Spleen (tissue), 13 donors: ENCODE measurements at places on chromosomes 2 and 18. TPM values are rescaled to one million over a fixed set of nuclear protein-coding genes. Genes with fewer than 3 reads are reported as not detected.

GRCh38 chr18:69399253-69399652, 1.4 kb upstream of the DOK6 start:
- DNase-seq, result no peak
- peaks cover 36% of the 10 kb centered on the region for H3K27me3 ChIP-seq
- no peak overlapping the region for H3K27ac ChIP-seq
- H3K4me3 ChIP-seq, result no peak overlapping the region
- H3K4me1 ChIP-seq, result no peaks in the 10 kb centered on the region
- no peaks in the 10 kb centered on the region for H3K36me3 ChIP-seq

- H3K36me3 ChIP-seq, result no peaks in the 10 kb centered on the region
- H3K27me3 ChIP-seq, result no peaks in the 10 kb centered on the region
- H3K4me1 ChIP-seq, result no peaks in the 10 kb centered on the region
- H3K4me3 ChIP-seq, result no peak overlapping the region
- no peak for DNase-seq
Observed at GRCh38 chr18:51897884-51898283, 442.1 kb upstream of the DCC start.

The GPAT2 gene
- total RNA-seq, result 12.5 TPM

DNA sequence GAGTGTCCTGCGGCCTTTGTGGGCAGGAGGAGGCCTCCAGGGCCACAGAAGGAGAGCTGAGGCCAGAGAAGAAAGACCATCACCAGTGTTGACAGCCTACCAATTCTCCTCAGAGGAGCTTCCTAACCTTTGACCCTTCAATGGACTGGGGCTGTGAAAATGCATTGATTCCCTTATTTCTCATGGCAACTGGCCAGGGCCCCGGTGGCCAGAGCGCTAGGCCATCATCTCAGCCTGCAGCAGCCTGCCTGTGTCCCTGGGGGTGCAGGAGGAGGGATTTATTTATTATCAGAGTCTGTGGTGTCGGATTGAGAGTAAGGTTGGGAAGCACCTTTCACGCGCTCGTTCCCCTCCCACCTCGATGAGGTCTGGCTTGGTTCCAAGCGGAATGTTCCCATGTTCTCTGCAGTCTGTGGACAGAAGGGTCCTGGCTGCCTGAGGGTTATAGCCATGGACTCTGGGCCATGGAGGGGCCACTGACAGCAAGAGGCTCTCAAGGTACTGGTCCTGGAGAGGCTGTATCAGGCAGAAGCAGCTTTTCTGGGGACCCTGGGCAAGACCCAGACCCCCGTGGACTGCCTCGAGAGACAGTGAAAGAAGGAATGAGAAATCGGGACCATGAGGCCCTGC, 53.8 kb downstream of the CYP27C1 start:
- no peak overlapping the region for H3K4me3 ChIP-seq
- no peaks in the 10 kb centered on the region for H3K4me1 ChIP-seq

The SCYGR4 gene
- total RNA-seq, result not detected

DNA sequence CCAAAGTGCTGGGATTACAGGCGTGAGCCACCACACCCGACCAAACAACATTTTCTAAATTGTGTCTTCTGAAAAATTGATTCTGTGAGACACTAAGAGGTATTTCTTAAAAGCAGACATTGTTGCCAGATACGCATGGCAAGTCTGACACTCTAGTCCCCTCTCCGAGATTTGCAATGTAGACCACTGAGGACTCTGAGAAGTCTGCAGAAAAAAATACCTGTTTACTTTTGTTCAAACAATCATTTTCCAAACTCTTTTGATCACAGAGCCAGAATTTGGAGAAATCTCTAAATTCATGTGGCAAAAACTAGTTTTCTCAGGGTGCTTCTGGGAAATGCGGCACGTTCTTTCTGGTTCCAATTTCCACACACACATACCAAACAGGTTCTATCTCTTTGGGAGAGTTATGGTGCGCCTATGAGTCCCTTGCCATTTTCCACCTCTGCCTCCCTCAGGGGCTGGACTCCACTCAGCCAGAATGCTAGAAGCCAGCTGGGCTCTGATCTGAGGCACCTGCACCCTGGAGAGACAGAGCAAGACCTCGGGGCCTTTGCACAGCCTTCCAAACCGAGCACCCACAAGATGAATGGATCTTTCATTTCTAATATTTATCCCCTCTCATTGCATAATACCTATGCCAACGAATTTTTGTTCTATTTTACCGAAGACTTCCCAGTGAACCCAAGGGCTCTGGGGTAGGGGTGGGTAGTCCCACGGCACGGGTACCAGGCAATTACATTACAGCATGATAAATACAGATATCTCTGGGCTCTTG, 152.7 kb downstream of the MYCN start:
- no peaks in the 10 kb centered on the region for H3K4me1 ChIP-seq
- no peaks in the 10 kb centered on the region for H3K27me3 ChIP-seq
- H3K27ac ChIP-seq, result no peak overlapping the region
- H3K36me3 ChIP-seq, result no peaks in the 10 kb centered on the region
- no peak for DNase-seq

The CIB4 gene
- not detected for total RNA-seq

DNA sequence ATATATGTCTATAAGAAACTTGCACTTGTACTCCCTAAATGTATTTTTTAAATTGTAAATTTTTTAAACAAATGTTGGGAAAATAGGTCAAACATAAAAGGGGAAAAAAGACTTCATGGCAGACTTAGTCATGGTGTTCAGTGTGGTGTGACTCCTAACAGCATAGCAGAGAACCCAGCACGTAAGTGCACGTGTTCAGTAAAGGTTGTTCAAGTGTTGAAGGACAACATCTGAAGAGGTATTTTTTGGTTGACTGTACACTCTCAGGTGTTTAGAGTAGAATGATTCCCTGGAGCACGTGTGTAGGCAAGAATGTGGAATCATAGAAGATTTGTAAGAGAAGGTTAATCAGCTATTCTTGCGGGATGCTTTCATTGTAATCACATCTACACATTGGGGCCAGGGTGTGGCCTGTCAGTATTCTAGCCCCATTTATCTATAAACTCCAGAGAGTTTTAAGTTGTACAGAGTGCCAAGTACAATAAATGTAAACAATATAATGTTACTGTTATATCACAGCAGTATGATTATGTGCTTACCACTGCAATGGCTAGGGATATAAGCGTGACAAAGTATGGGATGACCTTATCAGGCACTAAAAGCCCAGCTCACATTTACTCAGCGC, 106.8 kb downstream of the CRIM1 start:
- H3K4me3 ChIP-seq, result no peak overlapping the region
- DNase-seq, result no peak
- peak overlapping the region; percentile 12 for H3K27ac ChIP-seq
- no peaks in the 10 kb centered on the region for H3K27me3 ChIP-seq
- H3K4me1 ChIP-seq, result peaks cover 27% of the 10 kb centered on the region
- no peaks in the 10 kb centered on the region for H3K36me3 ChIP-seq

- no peak overlapping the region for H3K4me3 ChIP-seq
- H3K27ac ChIP-seq, result no peak overlapping the region
- DNase-seq, result no peak
- no peaks in the 10 kb centered on the region for H3K4me1 ChIP-seq
- H3K27me3 ChIP-seq, result no peaks in the 10 kb centered on the region
- no peaks in the 10 kb centered on the region for H3K36me3 ChIP-seq
Observed at GRCh38 chr2:148058641-148059040, 37.8 kb downstream of the MBD5 start.

The PLA2R1 gene
- total RNA-seq, result 8.2 TPM

DNA sequence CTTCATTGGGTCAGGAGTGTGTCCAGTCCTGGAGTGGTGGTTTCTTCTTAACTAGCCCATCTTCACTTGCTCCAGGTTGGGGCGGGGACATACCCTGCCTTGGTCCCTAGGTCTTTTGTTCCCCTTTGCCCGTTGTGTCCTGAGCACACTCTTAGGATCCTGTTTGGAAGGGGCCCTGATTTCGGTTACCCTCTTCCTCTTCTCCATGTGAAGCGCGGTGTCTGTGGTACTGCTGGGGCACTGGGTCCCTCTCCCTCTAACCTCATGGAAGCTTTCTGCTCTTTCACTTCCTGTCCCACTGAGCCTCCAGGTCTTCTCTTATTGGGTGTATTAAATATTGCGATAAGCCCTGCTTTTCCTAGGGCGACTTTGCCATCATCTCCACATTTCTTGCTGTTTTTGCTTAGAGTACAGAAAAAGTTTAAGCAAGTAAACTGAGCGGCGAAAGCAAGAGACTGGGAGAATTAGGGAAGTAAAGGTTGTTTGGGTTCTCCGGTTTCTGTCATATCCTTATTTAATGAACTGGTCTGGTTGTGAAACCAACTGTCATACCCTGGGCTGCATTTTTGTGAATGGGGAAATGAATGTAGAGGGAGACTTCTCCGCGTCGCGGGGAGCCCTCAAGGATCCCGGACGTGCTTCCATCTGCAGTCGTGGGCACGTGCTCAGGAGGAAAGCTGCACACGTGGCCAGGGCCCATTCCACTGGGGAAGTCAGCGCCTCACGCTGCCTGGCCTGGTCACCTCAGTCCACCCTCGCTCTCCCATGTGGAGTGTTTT, 73.8 kb upstream of the B3GNT7 start:
- peak overlapping the region; percentile 26 for H3K27ac ChIP-seq
- H3K27me3 ChIP-seq, result no peaks in the 10 kb centered on the region
- H3K36me3 ChIP-seq, result no peaks in the 10 kb centered on the region
- peaks cover 56% of the 10 kb centered on the region for H3K4me1 ChIP-seq
- peak; percentile 84 for DNase-seq

DNA sequence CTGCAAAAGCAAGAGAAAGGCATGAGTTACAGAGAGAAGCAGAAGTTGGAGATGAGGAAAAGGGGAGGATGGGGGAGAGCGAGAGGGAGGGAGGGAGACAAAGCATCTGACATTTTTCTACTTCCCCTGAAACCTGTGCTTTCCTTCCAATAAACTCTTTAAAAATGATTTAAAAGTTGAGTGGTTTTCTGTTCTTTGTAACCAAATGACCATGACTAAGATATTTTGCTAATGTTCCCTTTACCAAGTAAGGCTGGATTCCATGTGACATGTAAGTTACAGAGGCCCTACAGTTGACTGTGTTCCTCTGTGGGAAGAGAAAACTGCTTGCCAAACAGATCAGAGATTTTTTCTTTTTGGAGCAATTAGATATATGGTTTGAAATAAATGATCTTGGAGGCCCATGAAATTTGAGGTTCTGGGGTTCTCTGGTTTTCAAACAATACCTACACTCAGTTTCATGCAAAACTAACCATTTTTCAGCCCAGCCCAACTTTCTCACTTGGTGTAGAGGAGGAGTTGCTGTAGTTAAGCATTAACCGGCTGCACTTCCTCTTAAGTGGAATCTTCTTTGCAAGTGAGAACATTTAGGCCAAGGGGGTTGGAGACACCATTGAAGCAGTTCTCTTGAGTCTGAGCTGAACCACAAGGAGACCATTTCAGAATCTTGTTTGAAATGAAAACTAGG, 34.5 kb downstream of the INSIG2 start:
- no peaks in the 10 kb centered on the region for H3K27me3 ChIP-seq
- peaks cover 24% of the 10 kb centered on the region for H3K4me1 ChIP-seq
- H3K4me3 ChIP-seq, result no peak overlapping the region
- DNase-seq, result no peak

GRCh38 chr2:126463892-126464674, 191.9 kb upstream of the GYPC start:
- H3K27me3 ChIP-seq, result no peaks in the 10 kb centered on the region
- no peak for DNase-seq
- H3K4me3 ChIP-seq, result no peak overlapping the region
- H3K36me3 ChIP-seq, result no peaks in the 10 kb centered on the region
- no peaks in the 10 kb centered on the region for H3K4me1 ChIP-seq

GRCh38 chr18:46073474-46074331, 1.6 kb upstream of the PSTPIP2 start:
- H3K27ac ChIP-seq, result peak overlapping the region; percentile 93
- no peaks in the 10 kb centered on the region for H3K36me3 ChIP-seq
- peak; percentile 50 for DNase-seq
- H3K4me1 ChIP-seq, result peaks cover 12% of the 10 kb centered on the region
- no peaks in the 10 kb centered on the region for H3K27me3 ChIP-seq

DNA sequence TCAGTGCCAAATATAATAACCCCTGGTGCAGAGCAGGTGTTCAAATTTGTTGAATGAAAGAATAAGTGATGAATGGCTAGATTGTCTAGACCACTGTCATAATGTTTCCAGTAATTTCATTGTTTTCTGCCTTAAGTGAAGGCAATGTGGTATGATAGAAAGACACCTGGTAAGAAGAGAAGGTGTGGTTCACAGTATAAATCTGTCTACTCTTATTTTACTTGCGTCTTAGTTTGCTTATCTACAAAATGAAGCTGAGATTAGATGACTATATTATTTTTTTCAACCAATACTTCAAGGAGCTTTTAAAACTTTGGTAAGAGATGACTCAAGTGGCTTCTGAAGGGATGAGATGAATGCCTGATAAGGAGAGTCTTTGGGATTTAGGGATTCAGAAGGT, 788.4 kb downstream of the EPHA4 start:
- H3K4me1 ChIP-seq, result no peaks in the 10 kb centered on the region
- no peak overlapping the region for H3K27ac ChIP-seq
- H3K36me3 ChIP-seq, result no peaks in the 10 kb centered on the region
- no peak overlapping the region for H3K4me3 ChIP-seq
- DNase-seq, result no peak
- no peaks in the 10 kb centered on the region for H3K27me3 ChIP-seq

GRCh38 chr2:145563741-145564615, 1044.1 kb upstream of the ZEB2 start:
- DNase-seq, result no peak
- H3K27me3 ChIP-seq, result no peaks in the 10 kb centered on the region
- no peaks in the 10 kb centered on the region for H3K36me3 ChIP-seq
- no peak overlapping the region for H3K4me3 ChIP-seq
- H3K4me1 ChIP-seq, result no peaks in the 10 kb centered on the region
- no peak overlapping the region for H3K27ac ChIP-seq

The AKAIN1 gene
- total RNA-seq, result not detected

- peaks cover 2% of the 10 kb centered on the region for H3K4me1 ChIP-seq
- no peak overlapping the region for H3K27ac ChIP-seq
- DNase-seq, result peak; percentile 29
- H3K36me3 ChIP-seq, result no peaks in the 10 kb centered on the region
- no peak overlapping the region for H3K4me3 ChIP-seq
Observed at GRCh38 chr2:120436885-120437603, 91.1 kb downstream of the INHBB start.

The LYG1 gene
- 0.47 TPM for total RNA-seq

- no peaks in the 10 kb centered on the region for H3K4me1 ChIP-seq
- H3K36me3 ChIP-seq, result no peaks in the 10 kb centered on the region
- H3K4me3 ChIP-seq, result no peak overlapping the region
- no peaks in the 10 kb centered on the region for H3K27me3 ChIP-seq
- H3K27ac ChIP-seq, result no peak overlapping the region
- DNase-seq, result no peak
Observed at GRCh38 chr2:232230560-232230959, 148.0 kb upstream of the ALPP start.

DNA sequence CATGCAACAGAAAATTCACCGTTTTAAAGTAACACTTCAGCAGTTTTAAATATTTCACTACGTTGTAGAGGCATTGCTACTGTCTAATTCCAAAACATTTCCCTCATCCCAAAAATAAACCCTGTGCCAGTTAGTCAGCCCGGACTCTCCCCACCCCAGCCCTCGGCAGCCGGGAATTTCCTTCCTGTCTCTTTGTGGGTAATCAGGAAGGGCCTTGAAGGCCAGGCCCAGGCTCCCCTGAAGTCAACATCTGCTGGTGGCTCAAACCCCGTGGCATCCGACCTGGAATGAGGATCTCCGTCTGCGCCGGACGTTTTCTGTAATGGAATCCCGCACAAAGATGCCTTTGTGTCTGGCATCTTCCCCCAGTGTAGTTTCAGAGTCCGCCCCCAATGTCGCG, 219.6 kb downstream of the SNTG2 start:
- peak overlapping the region; percentile 38 for H3K27ac ChIP-seq
- no peak overlapping the region for H3K4me3 ChIP-seq
- peaks cover 14% of the 10 kb centered on the region for H3K4me1 ChIP-seq
- DNase-seq, result no peak
- H3K36me3 ChIP-seq, result no peaks in the 10 kb centered on the region
